ENCODE measurements at places on chromosomes 4 and X. TPM values are rescaled to one million over a fixed set of nuclear protein-coding genes. Genes with fewer than 3 reads are reported as not detected.

GRCh38 chr4:122826553-122827257 lies at the start of gene FGF2:
Gene FGF2 (plus strand): TSS chr4:122826831. CDS start chr4:122827175, 344 bp downstream.
- DNase-seq: peak; percentile 74

- no peak for DNase-seq
Measured at GRCh38 chr4:1869530-1870327, 1.5 kb upstream of the NSD2 start.

DNA sequence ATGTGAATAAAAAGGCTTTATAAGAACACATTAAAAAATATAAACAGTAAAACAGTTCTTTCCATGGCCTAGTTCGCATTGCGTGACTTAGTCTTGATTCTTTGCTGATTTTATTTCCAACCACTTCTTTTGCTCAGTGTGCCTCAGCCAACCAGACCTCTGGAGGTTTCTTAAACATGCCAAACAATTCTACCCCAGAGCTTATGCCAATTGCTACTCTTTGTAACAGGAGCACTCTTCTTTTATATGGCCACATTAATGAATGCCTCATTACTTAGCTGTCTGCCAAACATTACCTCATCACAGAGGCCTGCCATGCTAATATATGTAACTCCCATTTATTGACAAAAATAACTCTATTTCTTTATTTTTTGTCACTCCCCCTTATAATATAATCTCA lies 202.3 kb downstream of the NDST4 start:
- no peak for DNase-seq

DNA sequence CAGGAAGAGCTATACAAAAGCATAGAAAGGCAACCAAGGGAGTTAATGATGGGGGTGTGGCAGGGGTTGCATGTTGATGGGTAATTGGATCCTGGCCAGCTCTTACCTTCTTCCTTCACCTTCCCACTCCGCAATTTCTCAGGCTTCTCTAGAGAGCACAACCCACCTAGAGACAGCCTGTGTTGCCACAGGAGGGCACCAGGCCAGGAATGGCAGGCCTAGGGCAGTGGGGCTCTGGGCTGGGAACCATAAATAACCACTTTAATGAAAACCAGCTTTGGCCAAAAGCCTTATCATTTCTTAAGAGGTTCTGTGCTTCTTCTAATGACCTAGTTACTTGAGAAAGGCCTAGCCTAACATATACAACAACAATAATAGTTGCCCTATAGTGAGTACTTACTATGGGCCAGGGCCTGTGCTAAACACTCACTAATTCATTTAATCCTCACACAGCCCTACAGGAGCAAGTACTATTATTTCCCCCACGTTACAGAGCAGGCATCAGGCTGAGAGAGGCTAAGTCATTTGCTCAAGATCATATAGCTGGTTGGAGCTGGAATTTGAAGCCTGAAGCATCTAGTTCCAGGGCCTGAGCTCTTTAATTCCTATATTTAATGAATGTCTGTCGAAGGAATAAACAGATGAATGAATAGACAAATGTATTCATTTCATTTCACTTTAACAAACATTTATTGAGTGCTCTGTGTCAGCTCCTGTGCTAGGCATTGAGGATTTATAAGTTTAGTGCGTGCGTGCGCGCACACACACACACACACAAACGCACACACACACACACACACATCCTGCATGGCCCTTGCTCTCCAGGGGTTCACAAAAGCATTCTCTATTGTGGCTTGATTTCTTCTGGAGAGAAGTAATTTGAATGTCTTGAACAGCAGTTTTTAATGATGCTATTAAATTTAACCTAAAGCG lies 66.8 kb downstream of the RTL9 start:
- DNase-seq: no peak

- no peak for DNase-seq
Measured at GRCh38 chrX:7225338-7225737, 77.4 kb upstream of the PUDP start.

- DNase-seq: no peak
Measured at GRCh38 chr4:137678796-137679195, 146.5 kb upstream of the PCDH18 start.

- peak; percentile 71 for DNase-seq
Measured at GRCh38 chrX:52574416-52575275, 57.8 kb upstream of the XAGE1B start.

DNA sequence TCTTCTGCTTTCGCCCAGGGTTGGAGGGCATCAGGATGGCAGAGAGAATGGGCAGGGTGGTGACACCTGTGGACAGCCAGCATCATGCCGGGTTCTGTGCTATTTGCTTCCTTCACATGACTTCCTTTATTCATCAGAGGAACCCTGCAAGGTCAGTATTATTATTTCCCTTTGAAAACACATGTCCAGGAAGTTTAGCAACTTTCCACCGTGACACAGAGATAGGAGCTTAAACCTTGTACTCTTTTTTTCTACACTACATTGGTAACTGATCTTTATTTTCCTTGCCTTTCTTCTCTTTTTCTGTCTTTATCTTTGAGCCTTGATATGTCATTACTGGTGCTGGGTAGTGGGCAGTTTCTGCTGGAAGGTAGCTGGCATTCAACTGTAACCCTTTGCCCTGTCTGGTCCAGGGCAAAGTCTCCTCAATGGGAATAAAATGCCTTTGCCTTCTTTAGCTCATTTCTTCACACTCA lies 5.0 kb upstream of the MGST2 start:
- peak; percentile 42 for DNase-seq

DNA sequence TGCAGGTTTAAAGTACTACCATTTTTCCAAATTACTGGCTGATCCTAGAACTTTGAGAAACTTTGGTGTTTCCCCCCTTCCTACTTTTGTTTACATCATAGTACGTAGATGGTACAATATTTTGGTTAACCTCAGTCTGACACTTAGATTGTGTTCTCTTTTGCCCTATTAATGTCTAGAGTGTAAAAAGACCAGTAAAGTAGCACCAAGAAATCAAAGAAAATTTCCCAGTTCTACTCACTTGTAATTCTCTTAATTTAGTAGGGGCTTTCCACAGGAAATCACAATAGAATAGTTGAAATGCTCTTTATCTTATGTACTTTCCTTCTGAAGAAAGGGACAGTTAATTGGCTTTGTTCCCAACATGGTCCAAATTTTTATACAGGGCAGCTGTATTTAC lies 51.6 kb downstream of the NFKB1 start:
- DNase-seq: no peak

UGDH gene
- 337 TPM for total RNA-seq

F11 gene
- total RNA-seq: 19.4 TPM

RBM46 gene
- not detected for total RNA-seq

PRPS1 gene
- 59.2 TPM for total RNA-seq

CLCN5 gene
- 50.6 TPM for total RNA-seq

CHRDL1 gene
- 1.6 TPM for total RNA-seq

KLHL13 gene
- total RNA-seq: 44.9 TPM

CORIN gene
- 0.64 TPM for total RNA-seq

HSFX2 gene
- not detected for total RNA-seq

HHIP gene
- 20.8 TPM for total RNA-seq

Measured in hepatocyte (in vitro differentiated cells).